ENCODE measurements at places on chromosomes 1 and 21.

DNA sequence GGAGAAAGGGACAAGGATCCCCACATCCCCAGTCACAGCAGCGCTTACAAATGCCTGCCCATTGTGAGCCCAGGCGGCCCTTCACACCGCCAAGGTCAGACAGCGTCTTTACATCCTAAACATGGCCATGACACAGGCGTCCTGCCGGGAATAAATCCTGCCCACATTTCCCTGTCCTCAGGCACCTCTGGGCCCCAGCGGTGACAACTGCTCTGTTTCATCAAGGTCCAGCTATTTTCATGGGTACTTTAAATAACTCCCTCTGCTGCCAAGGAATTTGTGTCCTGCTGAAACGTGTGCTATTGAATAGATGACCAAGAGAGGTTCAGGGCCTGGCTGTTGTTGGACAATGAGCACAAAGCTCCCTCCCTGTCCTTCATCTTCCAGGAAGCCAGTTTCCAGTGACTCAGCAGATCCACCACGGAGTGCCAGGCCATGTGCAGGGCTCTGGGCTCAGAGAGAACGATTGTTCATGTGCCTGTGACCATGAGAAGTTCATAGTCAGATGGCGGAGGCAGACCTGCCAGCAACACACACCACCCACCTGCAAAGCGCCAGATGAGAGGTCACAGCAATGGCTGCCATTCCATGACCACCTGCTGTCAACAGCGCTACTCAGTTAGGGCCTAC, 195.8 kb downstream of the MATN1 start:
- DNase-seq = no peak

DNA sequence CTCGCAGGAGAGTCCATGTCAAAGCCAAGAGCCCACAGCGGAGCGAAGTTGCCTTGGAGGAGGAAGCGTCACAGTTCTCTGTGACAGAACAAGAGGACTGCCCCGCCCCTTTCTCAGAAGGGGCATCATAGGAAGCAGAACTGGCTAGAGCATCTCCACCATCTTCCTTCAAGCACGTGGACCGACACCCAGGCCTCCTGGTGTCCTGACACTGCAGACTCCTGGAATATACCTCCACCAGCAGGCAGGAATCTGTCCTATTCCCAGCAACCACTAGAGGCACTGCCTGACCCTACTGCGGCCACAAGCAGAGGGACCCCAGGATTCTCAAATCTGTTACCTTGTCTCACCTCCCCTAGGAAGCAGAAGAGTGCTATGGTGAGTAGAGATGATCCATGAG, 37.8 kb downstream of the GPA33 start:
- DNase-seq = no peak

DNA sequence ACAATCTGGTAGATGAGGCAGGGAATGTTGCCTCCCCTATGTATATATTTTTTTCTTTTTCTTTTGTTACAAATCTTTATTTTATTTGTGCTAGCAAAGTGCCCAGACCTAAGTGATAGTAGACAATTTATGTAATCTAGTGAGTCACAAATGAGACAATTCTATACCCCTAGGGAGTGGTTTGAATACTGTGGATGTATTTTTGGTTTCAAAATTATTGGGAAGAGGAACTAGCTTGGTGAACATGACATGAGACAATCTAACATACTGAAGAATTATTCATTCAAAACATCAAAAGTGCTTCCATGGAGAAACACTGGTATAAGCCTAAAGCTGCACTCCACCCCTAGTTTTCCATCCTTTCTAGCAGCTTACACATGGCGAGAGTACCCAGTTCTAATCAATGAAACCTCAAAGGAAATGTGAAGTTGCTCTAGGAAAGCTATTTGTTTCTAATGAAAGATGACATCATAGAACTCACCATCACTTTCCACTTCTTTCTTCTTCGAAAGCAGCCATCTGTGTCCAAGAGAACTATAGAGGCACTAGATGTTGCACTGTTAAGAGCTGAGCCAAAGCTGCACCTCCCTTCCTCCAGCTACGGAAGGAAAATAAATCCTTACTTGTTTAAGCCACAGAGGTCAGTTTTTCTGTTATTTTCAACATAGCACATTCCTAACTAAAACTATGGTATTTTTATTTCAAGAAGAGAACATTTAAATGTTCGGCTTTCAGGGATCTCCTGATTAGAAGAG, 764.6 kb downstream of the LTN1 start:
- DNase-seq = no peak

- no peak for DNase-seq
Observed at GRCh38 chr1:37472281-37472680, 2.1 kb upstream of the ZC3H12A start.

GRCh38 chr1:228647523-228648444, 87.5 kb upstream of the RHOU start:
- DNase-seq = no peak

- DNase-seq = no peak
Observed at GRCh38 chr1:28509705-28510272, 3.9 kb downstream of the RCC1 start.

DNA sequence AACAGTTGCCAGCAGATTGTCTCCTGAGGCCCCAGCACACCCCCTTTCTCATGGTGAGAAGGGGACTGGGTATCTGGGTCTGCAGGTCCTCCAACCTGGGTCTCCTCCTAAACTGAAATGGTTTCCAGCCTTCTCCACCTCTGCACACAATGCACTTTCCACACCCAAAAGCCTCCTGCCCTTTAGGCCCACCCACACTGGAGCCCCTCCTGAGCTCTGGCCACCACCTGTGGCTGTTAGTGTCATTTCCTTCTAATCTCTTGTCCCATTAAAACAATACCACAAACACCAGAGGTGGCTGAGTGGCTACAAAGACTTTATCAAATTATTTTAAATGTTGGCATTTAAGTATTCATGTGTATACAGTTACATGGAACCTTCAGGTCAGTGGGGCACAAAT, 11.5 kb downstream of the GPR3 start:
- no peak for DNase-seq

DNA sequence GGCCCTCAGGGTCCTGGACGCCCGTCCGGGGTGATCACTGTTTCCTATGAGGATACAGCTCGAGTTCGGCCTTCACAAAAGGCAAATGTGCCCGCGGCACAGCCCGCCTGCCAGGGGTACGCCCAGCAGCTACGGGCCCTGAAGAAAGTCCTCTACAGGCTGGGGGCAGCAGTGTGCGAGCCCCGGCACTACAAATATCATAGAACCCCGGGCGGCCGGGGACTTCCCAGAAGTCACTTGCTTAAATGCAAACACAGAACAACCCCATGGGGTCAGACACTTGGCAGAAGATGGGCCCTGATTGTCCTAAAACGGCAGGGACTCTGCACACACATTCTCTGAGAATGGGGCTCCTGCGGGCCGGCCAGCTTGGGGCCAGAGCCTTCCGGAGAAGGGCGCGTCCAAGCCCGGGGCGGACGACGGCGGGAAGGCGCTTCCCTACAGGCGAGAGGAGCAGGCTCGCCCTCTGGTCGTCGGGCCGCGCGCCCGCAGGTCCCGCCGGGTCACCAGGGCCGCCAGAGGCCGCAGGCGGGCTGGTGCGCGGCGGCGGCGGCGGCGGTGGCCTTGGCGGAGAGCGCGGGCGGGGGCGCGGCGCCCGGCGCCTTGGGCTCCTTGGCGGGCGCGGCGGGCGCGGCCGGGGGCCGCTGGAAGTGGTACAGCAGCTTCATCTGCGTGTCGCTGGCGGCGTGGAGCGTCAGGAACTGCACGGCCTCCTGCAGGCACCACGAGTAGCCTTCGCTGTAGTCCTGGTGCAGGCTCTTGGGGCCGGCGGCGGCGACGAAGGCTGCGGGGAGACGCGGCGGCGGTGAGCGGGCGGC, 888 bp downstream of the HES5 start:
- no peak for DNase-seq

GRCh38 chr1:22139066-22139594, 3.8 kb downstream of the WNT4 start:
- no peak for DNase-seq

GRCh38 chr21:31730712-31731055, 1.2 kb downstream of the SCAF4 start:
- no peak for DNase-seq

DNA sequence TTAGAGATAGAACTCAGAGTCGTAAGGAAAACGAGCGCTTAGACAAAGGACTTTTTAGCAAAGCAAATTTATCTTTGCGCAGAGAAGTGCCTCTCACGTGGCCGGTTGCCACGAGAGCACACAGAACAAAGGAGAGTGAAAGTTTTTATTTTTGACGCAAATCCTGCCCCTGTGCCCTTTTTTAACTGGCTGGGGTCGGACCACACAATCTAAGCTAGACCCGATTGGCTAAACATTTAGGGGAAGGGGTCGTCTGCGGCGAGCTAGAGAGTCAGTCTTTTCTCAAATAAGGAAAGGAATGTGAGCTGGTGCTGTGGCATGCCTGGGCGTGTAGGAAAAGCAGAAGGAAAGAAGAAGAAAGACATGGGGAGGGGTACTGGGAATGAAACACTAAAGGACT, 2.4 kb downstream of the KRTAP10-2 start:
- DNase-seq = no peak

DNA sequence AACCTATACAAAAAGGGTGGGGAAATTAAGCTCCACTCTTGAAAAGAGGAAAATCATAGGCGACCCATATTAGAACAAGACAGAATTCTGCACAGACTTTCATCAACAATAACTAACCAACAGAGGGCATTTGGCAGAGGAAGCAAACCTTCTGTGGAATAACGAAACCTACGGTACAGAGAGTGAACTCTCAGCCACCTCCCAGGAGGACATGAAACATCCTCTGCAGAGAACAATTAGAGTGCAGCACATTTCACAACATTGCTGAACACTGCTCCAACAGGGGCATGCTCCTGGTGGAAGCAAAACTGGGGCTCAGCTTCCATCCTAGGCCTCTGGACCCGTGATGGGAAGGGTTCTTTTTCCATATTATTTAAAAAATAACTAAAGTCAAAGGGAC, 110.9 kb downstream of the KCNJ15 start:
- DNase-seq = no peak
